ENCODE measurements at places on chromosomes 7 and 10. TPM values are rescaled to one million over a fixed set of nuclear protein-coding genes. Genes with fewer than 3 reads are reported as not detected.

DNA sequence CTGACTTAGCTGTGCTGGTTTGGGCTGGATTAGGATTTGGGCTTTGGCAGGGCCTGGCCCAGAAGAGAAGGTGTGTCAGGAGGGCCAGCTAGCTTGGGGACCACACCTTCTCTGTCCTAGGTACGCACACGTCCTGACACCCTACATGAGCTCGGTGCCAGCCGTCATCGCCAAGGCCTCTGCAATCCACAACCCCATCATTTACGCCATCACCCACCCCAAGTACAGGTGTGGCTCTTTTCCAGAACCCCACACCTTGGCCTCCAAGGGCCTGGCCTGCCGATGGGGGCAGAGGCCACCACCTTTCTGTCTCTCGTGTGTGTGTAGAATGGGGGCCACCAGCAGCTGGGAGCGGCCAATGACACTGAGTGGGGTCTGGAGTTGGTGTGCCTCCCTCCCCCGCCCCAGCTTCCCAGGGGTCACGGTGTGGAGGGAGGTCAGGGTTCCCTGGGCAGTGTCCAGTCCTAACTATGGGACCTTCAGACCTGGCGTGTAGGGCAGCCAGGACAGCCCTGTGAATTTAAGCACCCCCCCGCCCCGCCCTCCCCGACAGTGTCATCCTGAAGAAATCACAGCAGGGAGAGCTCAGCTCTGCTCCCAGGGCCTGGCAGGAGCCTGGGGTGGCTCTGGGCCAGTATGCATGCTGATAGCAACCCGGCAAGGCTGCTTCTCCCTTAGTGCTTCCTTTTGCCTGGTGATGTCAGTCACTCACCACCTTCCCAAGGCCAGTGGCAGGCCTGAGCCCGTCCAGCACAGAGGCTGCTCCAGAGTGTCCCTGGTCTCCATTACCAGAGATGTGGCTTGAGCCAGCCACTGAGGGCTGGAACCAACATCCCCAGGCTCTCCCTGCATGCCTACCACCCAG lies 6.9 kb upstream of the LDB3 start:
- peak; percentile 42 for DNase-seq

DNA sequence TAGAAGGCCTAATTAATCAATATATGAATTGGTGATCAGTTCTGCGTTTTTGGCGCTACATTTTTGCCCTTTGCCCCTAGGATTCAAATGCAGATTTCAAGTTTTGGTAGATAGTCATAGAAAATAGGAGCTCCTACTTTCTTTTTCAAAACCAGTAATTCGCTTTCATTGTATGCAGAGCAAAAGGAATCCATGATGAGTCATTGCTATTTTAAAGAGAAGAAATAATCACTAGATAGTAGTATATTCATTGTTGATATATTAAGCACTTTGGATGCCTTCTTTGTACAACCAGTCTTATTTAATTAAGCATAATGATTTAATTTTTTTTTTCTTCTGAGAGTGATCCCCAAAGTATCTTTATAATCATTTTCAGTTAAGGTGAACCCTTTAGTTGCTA lies 50.3 kb downstream of the CSTF2T start:
- DNase-seq, result no peak

GRCh38 chr7:2175514-2175913 lies 57.2 kb downstream of the MAD1L1 start:
- no peak for DNase-seq

DNA sequence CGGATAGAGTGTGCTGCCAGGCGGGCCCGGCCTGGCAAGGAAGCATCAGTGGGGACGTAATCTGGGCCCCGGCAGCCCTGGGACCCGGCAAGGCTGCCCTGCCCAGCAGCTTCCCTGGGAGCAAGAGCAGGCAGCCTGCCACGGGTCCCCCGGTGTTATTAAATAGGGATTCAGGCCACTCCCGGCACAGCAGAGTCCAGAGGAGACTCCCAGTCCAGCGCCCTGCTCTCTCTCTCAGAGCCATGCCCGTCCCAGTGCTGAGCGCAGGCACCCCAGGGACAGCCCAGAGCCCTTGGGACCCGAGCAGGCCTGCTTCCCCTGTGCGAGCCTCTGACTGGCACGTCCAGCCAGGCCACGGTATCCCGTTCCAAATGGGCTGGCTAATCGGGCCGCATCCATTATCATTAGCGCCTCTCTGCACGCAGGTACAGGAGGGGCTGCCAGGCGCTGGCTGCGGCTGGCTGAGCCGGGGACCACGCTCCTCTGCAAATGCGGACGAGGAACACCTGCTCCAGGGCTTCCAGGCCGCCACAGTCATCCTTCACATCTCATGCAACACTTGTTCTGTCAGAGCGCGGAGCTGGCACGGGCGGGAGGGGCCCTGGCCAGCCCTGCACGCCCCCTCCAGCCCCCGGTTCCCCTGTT lies 344.2 kb upstream of the MKI67 start:
- no peak for DNase-seq

DNA sequence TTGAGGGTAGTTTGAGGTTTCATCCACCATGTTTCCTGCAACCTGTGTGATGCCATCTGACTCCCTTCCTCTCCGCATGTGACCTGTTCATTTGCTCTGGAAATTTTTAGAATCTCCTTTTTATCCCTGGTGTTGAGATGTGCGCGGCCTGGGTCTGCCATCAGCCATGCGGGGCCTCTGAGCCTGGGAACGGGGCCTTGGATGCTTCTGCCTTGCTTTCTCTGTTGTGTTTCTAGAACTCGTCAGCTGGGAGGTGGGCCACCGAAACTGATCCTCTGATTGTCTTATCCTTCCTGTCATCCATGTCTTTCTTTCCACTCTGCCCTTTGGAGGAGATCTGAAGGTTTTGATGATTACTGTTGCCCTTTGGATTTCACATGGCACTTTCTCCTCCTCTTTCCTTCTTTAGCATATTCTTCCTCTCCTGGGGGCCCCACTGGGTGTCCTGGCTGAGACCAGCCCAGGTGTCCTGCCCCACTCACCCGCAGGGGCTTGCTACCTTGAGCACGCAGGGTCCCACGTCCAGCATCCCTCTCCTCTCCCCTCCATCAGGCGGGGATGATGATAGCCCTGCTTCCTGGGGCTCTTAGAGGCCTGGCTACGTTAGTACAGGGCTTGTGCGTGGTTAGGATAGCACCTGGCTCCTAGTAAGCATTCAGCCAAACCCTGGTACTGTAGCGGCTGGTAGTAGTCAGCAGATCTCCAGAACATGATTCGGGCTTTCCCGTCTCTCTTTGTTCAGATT lies 29.9 kb downstream of the PPP2R2D start:
- DNase-seq, result no peak

GRCh38 chr7:156942708-156943090 lies 6.8 kb upstream of the NOM1 start:
- peak; percentile 76 for DNase-seq

DNA sequence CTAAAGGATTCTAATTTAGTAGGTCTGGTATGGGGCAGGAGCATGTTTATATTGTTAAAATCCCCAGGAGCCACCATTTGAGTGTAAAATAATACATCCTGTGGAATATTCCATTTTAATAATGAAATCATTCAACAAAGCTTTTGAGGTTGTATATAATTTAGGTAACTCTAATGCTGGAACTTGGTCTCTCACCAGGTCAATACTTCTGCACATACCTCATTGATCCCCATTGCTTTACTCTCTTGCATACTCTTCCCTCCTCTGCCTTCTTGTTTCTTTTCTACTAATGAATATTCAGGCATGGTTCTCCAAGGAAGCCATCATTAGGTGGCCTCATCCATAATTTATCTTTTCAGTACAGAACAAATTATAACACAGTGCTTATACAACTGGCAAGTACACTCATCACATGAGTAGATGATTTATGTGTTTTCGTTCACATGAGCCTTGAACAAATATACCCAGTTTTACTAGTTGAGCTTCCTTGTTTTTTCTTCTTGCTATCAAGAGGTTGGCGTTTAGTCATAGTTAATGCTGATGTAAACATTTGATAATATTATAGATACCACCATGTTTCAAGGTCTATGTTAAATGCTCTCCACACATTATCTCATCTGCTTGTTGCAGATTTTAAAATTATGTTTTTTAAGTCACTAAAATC lies 7.2 kb downstream of the PALS2 start:
- peak; percentile 54 for DNase-seq

GRCh38 chr10:96890580-96890979 lies 58.5 kb downstream of the LCOR start:
- peak; percentile 44 for DNase-seq

DNA sequence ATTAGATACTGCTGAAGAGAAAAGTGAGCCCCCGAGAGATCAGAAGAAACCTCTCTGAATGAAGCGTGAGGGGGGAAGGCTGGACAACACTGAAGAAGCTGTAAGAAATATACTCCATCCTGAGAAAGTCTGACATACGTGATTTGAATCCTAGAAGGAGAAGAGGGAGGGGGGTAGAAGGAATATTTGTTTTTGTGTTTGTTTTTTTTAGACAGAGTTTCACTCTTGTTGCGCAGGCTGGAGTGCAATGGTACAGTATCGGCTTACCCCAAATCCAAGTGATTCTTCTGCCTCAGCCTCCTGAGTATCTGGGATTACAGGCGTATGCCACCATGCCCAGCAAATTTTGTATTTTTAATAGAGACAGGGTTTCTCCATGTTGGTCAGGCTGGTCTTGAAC lies 52.6 kb downstream of the GALNT11 start:
- DNase-seq, result no peak

GRCh38 chr7:66442385-66442784 lies 186.3 kb upstream of the KCTD7 start:
- DNase-seq, result no peak

GRCh38 chr7:32511791-32512190 lies 16.5 kb downstream of the AVL9 start:
- no peak for DNase-seq

DNA sequence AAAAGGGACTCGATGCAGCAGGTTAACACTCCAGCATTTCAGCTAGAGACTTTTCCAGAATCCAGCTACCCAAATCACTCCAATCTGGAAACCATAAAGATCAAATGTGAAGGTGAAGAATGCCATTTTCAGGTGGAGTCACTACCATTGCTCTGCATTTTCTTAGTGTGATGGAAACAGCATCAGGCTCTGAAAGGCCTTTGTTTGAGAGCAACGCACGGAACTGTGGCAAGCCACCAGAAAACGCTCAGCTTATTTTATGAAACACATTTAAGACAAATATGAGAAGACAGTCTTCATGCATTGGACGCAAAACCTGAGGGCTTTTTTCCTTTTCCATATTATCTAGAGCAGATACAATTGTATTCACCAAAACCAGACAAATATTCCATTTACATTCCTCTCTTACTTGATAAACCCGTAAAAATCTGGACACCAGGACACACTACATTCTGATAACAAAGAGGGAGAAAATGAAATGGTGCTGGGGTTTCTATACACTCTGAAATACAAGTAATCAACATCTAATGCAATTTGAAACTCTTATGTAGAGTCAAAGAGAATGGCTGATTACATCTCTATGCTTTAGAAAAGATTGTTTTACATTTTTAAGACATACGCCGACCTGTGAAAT lies 99.1 kb downstream of the NRP1 start:
- no peak for DNase-seq

GRCh38 chr7:20201380-20201779 lies 15.8 kb downstream of the MACC1 start:
- DNase-seq, result no peak

DNA sequence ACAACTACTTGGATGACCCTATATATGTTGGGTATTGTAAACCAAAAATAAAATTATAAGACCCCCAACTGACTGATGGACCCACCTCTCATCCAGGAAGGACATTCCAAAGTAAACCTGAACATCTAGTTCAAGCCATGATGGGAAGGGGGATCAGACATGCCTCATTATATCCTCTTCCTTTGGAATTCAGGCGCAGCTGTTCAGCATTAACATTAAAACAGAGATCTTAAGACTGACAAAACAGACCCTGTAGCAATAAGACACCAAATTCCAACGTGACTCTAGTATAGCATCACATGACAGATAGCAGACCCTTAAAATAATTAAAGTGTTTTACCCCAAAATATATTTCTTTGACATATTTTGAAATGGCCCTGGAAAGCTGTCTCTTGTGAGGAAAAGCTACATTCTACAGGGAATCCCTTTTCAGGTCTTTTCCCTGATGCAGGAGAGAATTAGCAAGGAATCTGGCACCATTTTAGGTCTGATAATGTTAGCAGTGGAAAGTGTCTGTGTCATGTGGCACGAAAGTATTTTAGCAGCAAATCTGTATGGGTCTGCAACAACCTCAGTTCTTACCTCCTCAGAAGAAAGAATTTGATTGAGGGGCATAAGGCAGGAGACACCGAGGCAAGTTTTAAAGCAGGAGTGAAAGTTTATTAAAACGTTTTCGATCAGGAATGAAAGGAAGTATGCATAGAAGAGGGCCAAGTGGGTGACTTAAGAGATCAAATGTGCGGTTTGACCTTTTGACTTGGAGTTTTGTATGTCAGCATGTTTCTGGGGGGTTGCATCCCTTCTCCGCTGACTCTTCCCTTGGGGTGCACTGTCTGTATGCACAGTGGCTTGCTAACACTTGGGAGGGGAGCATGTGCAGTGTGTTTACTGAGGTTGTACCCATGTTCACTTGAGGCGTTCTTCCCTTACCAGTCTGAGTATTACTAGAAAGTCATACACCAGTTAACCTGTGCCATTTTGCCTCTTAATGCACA lies 236.6 kb upstream of the PPP1R3A start:
- no peak for DNase-seq

- DNase-seq, result no peak
Measured at GRCh38 chr7:128437426-128438332, 18.0 kb upstream of the HILPDA start.

GRCh38 chr10:11823122-11823988 lies at the start of gene PROSER2:
PROSER2 (plus strand) TSS chr10:11823356; CDS start chr10:11852078, 28,722 bp downstream.
- DNase-seq, result peak; percentile 87

- DNase-seq, result peak; percentile 68
Measured at GRCh38 chr10:51272555-51272954, 198.3 kb downstream of the PRKG1 start.

GRCh38 chr10:73998929-73999691 lies 1.2 kb downstream of the VCL start:
- DNase-seq, result peak; percentile 91

- peak; percentile 19 for DNase-seq
Measured at GRCh38 chr10:7438196-7438986, 27.6 kb upstream of the SFMBT2 start.

GRCh38 chr10:7752251-7752650 lies 35.5 kb downstream of the KIN start:
- no peak for DNase-seq

GRCh38 chr7:152137476-152138025 lies 112.1 kb downstream of the GALNT11 start:
- DNase-seq, result no peak

- peak; percentile 35 for DNase-seq
Measured at GRCh38 chr10:98299341-98299740, 31.3 kb upstream of the LOXL4 start.

GRCh38 chr10:34539533-34540315 lies 275.4 kb downstream of the PARD3 start:
- DNase-seq, result no peak

The FAM25A gene
- total RNA-seq, result not detected

The TUBB8 gene
- not detected for total RNA-seq

The PDLIM1 gene
- total RNA-seq, result 231 TPM

The PTN gene
- 6.7 TPM for total RNA-seq

The GIMAP8 gene
- total RNA-seq, result 0.29 TPM

The GNAI1 gene
- 62.4 TPM for total RNA-seq

The MYH16 gene
- total RNA-seq, result not detected

The TAS2R3 gene
- not detected for total RNA-seq

The HOXA1 gene
- total RNA-seq, result 0.55 TPM

The BICC1 gene
- 6.2 TPM for total RNA-seq

The SAP25 gene
- not detected for total RNA-seq

The MMD2 gene
- total RNA-seq, result not detected

The CYREN gene
- total RNA-seq, result 11.6 TPM

The EGR2 gene
- 0.73 TPM for total RNA-seq

The CUZD1 gene
- total RNA-seq, result 0.58 TPM

The TAS2R5 gene
- 8.1 TPM for total RNA-seq

The RBM28 gene
- 21.0 TPM for total RNA-seq

The HTR5A gene
- total RNA-seq, result not detected

Measured in stomach (tissue), 19 donors.